Caudate nucleus (tissue), 63 donors: ENCODE measurements at places on chromosomes 3 and 15.

DNA sequence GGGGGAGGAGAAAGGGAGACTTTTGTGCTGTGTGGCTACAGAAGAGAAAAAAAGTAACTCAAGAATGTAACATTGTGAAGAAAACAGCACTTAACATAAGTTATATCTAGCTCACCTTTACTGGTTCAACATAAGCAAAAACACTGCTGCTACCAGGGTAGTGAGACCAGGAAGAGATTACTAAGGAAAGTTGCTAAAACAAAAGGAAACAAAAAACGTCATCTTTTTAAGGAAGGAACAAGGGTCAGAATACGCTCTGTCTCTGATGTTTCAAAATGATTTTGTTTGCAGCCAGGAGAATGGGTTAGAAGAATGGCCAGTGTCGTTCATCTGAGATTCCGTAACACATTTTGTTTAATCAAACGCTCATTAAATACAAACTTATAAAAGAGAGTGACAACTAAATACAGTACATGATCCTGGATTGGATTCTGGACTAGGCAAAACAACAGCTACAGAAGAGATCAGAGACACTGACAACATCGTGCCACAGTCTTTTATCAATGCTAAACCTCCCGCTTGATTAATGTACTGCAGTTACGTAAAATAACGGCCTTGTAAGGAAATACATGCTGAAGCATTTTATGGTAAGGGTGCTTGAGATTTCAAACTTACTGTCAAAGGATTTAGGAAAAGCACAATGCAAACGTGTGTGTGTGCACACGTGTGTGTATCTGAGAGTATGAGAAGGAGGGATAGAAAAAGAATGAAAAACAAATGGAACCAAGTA, 67.7 kb downstream of the FOXP1 start:
- no peak for DNase-seq

- DNase-seq = no peak
Measured at GRCh38 chr3:128787256-128788253, 61.6 kb downstream of the RAB7A start.

DNA sequence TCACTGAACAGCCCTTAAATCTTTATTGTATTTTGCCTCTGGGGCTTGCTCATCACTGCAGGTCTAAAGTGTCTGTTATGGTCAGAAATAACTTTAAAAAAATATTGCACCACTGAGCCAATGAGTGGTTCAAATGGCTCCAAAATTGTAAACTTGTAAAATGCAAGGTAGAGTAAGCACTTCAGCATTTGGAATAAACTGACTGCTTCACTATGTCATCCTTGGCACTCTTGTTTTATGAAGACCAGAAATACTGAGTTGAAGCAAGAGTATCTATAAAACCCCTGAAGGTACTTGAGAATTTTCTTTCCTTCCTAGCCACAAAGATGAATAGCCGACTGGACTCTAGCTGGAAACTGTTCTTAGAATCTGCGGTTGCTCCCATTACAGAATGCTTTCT, 390.3 kb upstream of the DPH6 start:
- DNase-seq = no peak

- DNase-seq = no peak
Measured at GRCh38 chr3:23203708-23204330, 692 bp downstream of the UBE2E2 start.

DNA sequence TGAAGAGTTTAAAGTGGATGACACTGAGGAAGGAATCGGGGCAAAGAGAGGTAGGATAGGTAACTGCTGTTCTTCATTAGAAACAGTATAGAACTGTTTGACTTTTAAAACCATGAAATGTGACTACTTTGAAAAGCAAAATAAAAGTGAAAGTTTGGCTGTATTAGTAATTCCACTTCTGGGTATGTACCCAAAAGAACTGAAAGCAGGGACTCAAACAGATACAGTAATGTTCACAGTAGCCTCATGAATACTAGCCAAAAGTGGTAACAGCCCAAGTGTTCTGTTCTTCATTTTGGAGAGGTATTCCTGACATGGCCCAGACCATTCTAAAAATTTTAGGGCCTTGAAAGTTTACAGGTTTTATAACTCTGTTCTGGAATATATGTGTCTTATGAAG, 1055.4 kb downstream of the TBL1XR1 start:
- DNase-seq = no peak

DNA sequence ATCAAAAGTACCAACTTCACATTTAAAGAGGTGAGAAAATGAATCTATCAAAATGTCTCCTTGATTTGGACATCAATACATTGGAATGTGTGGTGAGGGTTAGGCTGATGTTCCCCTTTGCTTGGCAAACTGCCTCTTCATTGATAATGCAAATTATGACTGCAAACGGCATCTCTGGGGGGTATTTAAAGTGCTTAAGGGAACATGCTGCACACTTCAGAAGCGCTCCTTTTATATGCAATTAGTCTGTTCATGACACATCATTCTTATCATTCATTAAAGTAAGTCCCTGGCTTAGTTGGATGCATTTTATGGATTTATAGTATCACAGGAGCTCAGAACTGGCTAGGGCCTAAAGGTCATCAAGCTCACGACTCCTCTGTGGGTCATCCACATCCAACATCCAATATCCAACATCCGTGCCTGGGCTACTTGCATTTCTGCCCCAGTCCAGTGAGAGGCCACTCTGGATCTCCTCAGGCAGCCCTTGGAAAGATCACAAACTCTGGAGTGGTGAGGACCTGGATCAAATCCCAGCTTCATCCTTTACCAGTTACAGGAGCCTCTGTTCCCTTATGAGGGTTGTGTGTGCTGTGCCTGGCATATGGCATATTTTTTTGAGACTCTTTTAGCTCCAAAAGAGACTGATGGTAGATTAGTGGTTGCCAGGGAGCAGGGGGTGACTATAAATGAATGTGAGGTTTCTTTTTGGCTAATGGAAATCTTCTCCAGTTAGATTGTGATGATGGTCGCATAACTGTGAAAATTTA, 136.8 kb upstream of the FOXB1 start:
- no peak for DNase-seq

GRCh38 chr15:77180270-77180669, 109.4 kb upstream of the TSPAN3 start:
- DNase-seq = no peak

DNA sequence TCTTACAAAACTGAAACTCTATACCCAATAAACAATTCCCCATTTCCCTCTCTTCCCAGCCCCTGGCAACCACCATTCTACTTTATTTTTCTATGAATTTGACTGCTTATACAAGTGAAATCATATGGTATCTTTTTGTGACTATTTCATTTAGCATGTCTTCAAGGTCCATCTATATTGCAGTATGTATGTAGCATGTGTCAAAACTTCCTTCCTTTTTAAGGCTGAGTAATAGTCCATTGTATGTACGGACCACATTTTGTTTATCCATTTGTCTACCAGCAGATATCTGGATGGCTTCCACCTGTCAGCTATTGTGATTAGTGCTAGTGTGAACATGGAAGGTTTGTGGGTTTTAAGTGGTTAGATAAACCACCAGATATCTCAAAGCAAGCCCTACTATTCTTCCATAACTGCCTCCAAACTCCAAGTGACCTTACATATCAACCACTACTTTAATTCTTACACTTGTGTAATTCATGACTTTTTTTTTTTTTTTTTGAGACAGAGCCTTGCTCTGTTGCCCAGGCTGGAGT, 134.7 kb downstream of the TMCC1 start:
- no peak for DNase-seq

DNA sequence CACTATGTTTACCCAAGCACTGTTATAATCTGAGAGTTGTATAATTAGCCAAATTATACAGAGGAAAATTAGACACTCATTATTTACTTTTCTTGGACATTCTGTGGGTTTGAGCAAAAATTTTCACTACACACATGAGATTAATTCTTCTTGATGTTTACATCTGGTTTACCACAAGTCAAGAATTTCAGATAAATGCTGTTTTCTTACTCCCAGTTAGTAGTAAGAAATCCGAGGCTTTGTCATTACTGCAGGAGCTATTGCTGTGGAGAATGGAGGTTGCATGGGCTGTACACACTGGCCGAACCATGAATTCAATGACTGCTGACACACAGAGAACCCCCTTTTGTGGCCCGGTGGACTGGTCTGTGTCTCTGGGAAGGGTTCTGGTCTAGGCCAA, 207.7 kb upstream of the CFAP20DC start:
- no peak for DNase-seq

- no peak for DNase-seq
Measured at GRCh38 chr3:187777331-187777941, 32.2 kb upstream of the BCL6 start.

DNA sequence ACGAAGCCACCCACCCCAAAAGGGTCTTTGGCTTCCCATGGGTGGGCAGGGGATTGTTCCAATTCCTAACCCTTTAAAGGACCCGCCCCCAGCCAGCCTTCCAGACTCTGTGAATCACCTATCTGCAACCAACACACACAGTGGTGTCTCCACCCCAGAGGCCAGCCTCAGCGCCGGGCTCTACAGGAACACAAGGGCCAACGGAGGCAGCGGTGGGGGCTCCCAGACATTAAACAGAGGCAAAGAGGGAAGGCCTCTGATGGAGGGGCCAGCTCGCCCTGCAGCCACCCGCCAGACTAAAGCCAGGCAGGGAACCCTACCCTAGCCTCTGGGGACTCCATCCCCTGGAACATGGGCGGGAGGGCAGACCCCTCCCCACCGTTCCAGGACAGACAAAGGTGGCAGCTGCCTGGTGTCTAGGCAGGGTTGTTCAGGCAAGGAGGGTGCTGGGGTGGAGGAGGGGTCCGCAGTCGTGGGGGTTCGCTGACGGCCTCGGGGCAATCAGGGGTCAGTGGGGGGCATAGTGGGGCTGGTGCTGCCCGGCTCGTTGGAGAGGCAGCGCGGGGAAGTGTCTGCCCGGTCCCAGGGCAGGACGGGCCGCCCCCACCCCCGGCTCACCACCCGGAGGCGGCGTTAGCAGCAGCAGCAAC, 448 bp downstream of the SHISA5 start:
- no peak for DNase-seq

DNA sequence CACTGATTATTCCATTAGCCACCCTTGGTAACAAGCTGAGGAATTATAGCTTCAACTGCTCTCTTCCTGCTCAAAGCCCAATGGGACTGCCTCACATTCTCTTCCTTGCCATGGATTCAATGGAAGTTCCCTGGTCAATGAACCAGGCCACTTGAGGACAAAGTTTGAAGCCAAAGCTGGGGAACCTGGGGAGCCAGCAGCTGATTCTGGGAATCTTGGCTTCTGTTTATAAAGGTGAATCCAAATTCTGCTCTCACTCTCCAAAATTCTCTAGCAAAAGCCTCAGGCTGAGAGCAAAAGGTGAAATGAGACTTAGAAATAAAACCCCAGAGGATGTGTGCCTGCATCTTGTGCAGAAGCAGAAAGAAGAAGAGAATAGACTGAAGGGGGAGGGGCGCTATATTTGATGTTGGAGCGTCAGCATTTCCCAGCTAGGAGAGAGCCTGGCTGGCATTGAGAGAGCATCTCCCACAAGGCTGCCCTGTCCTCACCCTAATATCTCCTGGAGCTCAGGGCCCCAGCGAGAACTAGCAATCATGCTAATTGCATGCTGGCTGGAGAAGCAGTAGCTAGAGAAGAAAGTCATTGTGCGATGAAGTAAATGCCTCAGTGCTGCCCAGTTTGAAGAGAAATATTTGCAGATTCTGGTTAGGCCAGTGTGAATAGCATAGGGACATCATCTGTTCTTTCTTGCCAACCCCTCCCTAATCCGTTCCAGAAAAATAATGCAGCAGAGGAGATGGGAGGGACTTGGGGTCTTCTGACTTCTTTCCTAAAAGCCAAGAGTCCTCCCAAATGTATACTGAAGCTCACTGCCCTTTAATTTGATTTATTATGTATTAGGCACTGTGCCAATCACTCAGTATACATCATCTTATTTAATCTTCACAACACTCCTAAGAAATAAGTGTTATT, 34.9 kb upstream of the GAP43 start:
- no peak for DNase-seq

DNA sequence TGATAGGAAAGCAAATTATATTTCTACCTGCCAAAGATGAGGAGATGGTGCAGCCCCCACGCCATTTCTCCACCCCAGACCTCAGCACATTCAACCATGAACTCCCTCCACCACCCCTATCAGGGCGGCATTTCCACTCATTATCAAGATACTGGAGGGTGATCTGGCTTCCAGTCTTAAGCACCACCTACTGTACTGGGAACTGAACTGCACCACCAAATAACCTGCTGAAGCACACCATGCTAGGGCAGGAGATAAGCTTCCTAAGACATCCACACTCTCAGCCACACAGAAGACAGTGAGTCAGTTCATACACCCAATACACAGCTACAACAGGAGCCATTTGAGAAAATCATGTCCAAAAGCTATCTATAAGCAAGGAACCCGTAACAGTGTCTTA, 98.8 kb downstream of the FGF7 start:
- no peak for DNase-seq

- no peak for DNase-seq
Measured at GRCh38 chr3:27591312-27592210, 107.4 kb upstream of the SLC4A7 start.
